ENCODE measurements at places on chromosomes 3 and 15.
A peak's percentile ranks its signal among the peaks of the same experiment; 100 is the strongest.

GRCh38 chr15:62509395-62509958 lies 344.4 kb upstream of the C2CD4B start:
- peak; percentile 32 for DNase-seq

DNA sequence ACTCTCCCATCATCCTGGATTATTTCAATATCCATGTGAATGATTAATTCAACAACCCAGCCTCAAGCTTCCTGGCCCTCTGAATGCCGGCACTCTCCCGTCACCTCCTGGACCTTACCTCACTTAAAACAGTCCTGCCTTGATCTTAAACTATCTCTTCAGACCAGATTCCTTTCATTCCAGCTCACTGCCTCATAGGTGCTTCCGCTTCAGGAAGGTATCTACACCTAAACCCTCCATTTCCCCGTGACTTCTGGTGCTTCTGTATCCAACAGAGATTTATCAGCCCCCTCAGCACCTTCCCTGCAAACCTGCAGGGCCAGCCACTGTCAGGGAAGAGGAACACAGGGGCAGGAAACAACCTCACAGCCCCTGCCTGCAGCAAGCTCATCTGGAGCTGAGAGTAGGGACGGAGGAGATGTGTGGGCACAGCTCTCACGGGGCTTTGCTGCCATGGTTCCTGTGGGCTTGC lies 98.9 kb upstream of the TJP1 start:
- DNase-seq = no peak

- DNase-seq = no peak
These were observed 3.5 kb upstream of the HHATL start for GRCh38 chr3:42705962-42706585.

GRCh38 chr3:179398574-179399231 lies 51.2 kb downstream of the MFN1 start:
- no peak for DNase-seq

DNA sequence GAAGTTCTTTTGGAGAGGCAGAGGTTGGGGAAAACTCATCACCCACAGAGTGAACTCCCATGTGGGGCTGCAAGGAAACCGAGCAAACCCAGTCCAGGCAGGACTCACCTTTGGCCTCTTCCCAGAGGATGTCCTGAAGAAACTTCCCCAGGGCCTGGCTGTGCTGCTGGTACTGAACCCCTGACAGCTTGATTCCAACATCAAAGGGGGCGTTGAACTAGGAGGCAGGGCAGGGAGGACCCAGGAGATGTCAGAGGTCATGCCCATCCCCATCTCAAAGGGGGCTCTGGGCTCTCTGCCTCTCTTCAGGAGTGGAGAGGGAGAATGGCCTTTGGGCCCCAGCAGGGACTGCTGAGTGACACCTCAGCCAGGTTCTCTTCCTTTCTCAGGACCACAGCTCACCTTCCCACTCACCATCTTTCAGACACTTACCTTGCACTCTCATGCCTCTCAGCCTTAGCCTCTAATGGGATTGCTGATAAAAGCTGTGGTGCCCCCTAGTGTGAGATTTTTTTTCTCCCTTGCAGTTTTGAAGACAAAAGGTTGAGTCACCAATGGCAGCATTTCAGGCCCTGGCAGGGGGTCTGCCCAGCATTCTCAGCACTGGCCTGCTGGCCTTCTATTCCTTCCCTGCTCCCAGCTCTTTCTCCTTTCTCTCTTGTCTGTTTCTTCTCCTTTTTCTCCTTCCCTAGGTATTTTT lies 6.0 kb downstream of the GHRL start:
- peak; percentile 77 for DNase-seq

DNA sequence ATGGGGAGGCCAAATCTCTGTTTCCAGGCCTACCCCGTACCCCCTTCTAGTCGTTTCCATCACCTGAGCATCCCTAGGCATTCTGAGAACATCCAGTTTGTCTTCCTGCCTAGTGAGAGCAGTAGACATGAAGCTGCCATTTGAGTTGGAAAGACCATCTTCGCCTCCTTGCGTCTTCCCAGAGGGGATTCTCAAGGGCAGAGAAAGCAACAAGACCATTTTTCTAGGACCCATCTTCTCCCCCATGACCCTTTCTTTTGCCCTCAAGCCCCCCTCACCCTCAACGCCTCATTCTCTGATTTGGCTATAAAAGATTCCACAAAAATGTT lies 148.7 kb upstream of the BHLHE40 start:
- no peak for DNase-seq

- no peak for DNase-seq
These were observed 25.2 kb downstream of the IDH3A start for GRCh38 chr15:78174401-78174800.

- DNase-seq = no peak
These were observed 246.5 kb downstream of the MYRIP start for GRCh38 chr3:40055956-40056355.

- no peak for DNase-seq
These were observed 523.2 kb downstream of the OTOL1 start for GRCh38 chr3:162019817-162020216.

GRCh38 chr15:55289011-55289745 lies 435 bp downstream of the RAB27A start:
- peak; percentile 54 for DNase-seq

- DNase-seq = no peak
These were observed 50.4 kb downstream of the KLF13 start for GRCh38 chr15:31377030-31377429.

DNA sequence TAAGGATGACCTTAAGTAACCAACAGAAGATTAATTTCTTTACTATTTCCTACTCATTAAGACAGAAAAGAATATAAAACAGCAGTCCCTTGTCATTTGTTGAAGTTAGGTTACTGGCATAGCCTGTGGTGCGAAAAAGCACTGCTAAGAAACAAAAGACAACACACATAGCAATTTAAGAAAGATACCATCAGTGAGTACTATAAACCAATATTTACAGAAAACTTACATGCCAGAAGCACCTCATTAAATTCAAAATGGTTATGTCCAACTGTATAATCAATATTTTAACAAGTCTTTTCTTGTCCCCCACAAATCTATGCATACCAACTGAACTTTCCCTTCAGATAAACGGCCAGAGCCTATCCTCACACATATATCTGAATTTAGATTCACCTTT lies 42.0 kb downstream of the ANKRD28 start:
- no peak for DNase-seq

DNA sequence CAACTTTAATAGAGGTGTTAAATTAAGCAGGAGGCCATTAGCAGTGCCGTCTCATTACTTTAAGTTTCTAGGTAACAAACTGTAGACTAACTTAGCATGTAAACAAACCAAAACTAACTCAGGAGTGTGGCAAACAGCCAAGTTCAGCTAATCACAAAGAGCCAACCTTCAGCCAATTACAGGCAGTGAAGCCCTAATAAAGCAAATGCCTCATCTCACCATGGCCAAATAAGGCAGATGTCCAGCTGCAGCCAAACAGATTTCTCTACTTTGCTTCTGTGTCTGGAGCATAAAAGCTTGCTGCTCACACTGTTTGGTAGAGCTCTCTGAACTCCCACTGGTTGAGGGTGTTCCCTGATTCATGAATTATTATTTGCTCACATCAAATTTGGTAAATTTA lies 835.4 kb upstream of the GBE1 start:
- peak; percentile 10 for DNase-seq

DNA sequence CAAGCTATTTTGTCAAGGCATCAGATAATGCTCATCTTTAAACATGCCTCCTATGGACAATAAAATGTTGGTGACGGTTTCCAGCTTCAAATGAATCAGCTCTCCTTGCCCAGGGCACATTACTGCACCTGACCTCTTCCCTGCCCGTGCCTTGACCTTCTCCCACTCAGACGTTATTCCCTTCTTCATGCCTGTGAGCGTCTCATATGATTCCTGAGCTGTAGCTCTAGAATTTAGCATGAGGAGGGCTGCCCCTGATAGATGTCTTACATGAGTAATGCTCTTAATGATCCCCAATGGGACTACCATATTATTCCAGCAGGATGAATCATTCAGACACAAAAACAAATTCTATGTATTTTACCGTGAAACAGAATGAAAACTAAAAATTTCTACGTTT lies 762.7 kb downstream of the ROBO1 start:
- no peak for DNase-seq

- DNase-seq = no peak
These were observed 170.9 kb upstream of the THBS1 start for GRCh38 chr15:39409876-39410530.

- DNase-seq = no peak
These were observed 145.8 kb upstream of the UBE2E1 start for GRCh38 chr3:23659840-23660430.

- no peak for DNase-seq
These were observed 236.4 kb downstream of the LPP start for GRCh38 chr3:188390343-188390718.

GRCh38 chr3:49727154-49727923 lies 3.6 kb upstream of the GMPPB start:
- DNase-seq = no peak

GRCh38 chr3:8759038-8759707 lies 10.2 kb downstream of the OXTR start:
- no peak for DNase-seq

DNA sequence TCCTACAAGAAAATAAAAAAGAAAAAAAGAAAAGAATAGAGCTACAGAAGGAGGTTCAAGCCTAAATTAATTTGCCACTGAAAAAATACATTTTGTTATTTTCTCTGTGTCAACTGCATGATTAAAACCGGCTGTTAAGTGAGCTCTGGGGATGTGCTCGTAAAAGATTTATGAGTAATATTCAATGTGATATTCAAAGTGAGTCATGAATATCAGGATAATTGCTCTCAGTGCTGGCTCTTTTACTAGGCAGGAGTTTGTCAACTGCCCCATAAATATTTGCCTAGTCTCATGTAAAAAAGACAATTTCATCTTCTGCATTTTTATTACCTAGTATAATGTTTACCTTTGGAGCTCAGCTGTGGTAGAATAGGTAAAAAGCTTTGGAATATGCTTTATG lies 78.9 kb downstream of the CDIN1 start:
- no peak for DNase-seq

- no peak for DNase-seq
These were observed 762.5 kb downstream of the AGBL1 start for GRCh38 chr15:86842199-86842598.
